ENCODE measurements at places on chromosomes 1 and 21.

DNA sequence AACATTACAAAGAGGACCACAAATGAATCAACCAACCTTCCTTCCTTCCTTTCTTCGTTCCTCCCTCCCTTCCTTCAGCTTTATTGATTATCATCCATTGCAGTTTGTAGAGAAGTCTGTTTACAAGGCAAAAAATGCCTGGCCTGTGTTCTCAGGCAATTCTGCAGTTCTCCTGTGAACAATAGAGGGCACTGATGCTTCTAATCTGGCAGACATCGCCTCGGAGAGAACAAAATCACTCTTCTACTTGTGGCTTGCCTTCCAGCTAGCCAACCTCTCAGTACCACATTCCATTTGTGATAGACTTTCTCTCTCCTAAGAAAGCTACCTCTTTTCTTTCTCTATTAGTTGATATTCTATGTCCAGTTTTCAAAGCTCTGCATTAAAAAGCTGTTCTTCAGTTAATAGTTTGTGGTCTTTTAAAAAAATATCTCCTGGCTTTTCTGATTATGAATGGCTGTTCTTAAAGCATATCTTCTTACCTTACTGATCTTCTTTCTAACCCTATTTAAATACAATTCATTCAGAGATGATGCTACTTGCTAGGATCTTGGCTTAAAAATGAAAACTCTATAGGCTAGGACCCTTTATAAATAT lies 26.9 kb upstream of the ESRRG start:
- H3K36me3 ChIP-seq = no peaks in the 10 kb centered on the region
- H3K27me3 ChIP-seq = no peaks in the 10 kb centered on the region
- H3K4me1 ChIP-seq = no peaks in the 10 kb centered on the region
- no peak overlapping the region for H3K4me3 ChIP-seq
- no peak overlapping the region for H3K27ac ChIP-seq

- H3K27ac ChIP-seq = no peak overlapping the region
- no peak for DNase-seq
- no peaks in the 10 kb centered on the region for H3K36me3 ChIP-seq
- H3K4me3 ChIP-seq = no peak overlapping the region
- no peaks in the 10 kb centered on the region for H3K4me1 ChIP-seq
Observed at GRCh38 chr1:70443739-70444138, 32.7 kb downstream of the CTH start.

- no peak for DNase-seq
- H3K4me3 ChIP-seq = peak overlapping the region; percentile 83
- peaks cover 15% of the 10 kb centered on the region for H3K4me1 ChIP-seq
Observed at GRCh38 chr1:150256198-150256553, 1.4 kb upstream of the CA14 start.

DNA sequence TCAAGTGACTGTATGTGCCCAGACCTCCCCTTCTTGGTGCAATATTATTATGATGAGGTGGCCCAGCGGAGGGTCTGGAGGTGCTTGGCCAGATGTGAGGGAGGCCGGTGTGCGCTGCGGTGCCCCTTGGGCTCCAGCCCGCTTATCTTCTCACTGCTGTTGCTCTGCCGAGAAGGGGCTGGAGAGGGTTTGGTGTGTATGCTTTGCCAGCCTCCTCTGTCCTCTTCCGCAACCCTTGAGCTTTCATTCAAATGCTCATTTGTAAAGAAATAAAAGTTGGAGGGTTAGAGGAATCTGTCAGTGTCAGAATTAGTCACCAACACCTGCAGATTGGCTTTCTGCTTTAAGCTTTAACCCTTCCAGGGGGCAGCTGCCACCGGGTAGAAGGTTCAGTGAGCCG lies 19.7 kb downstream of the RNF220 start:
- H3K27ac ChIP-seq = no peak overlapping the region
- H3K4me3 ChIP-seq = no peak overlapping the region
- H3K4me1 ChIP-seq = peaks cover 10% of the 10 kb centered on the region
- peaks cover 96% of the 10 kb centered on the region for H3K27me3 ChIP-seq
- DNase-seq = no peak

GRCh38 chr1:217105437-217105836 lies 382.2 kb upstream of the ESRRG start:
- no peak overlapping the region for H3K4me3 ChIP-seq
- H3K27me3 ChIP-seq = no peaks in the 10 kb centered on the region
- H3K27ac ChIP-seq = no peak overlapping the region
- no peaks in the 10 kb centered on the region for H3K4me1 ChIP-seq
- DNase-seq = no peak
- H3K36me3 ChIP-seq = no peaks in the 10 kb centered on the region

- no peak for DNase-seq
- H3K4me3 ChIP-seq = no peak overlapping the region
- no peak overlapping the region for H3K27ac ChIP-seq
- peaks cover 3% of the 10 kb centered on the region for H3K36me3 ChIP-seq
- peaks cover 47% of the 10 kb centered on the region for H3K27me3 ChIP-seq
Observed at GRCh38 chr1:4670265-4670664, 15.9 kb downstream of the AJAP1 start.

DNA sequence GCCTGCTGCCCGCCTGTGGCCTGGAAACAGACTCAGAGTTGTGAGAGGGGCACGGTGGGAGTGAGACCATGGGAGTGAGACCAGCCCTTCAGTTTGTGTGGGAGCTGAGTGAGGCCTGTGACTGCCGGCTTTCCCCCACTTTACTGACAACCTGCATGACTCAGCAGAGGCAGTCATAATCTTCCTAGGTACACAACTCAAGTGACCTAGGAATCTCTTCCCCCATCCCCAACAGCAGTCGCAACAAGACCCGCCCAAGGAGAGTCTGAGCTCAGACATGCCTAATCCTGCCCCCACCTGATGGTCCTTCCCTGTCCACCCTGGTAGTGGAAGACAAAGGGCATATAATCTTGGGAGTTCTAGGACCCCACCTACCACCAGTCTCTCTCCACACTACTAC lies 44.2 kb downstream of the KLHL20 start:
- H3K27ac ChIP-seq = no peak overlapping the region
- no peak overlapping the region for H3K4me3 ChIP-seq
- DNase-seq = no peak
- H3K4me1 ChIP-seq = no peaks in the 10 kb centered on the region
- H3K27me3 ChIP-seq = no peaks in the 10 kb centered on the region

GRCh38 chr1:22043198-22043769 lies 9.2 kb upstream of the CDC42 start:
- H3K36me3 ChIP-seq = no peaks in the 10 kb centered on the region
- H3K4me3 ChIP-seq = peak overlapping the region; percentile 59
- peak overlapping the region; percentile 97 for H3K27ac ChIP-seq
- H3K27me3 ChIP-seq = no peaks in the 10 kb centered on the region

GRCh38 chr1:112458756-112459155 lies 50.0 kb upstream of the WNT2B start:
- no peak for DNase-seq
- H3K4me3 ChIP-seq = no peak overlapping the region
- no peak overlapping the region for H3K27ac ChIP-seq

DNA sequence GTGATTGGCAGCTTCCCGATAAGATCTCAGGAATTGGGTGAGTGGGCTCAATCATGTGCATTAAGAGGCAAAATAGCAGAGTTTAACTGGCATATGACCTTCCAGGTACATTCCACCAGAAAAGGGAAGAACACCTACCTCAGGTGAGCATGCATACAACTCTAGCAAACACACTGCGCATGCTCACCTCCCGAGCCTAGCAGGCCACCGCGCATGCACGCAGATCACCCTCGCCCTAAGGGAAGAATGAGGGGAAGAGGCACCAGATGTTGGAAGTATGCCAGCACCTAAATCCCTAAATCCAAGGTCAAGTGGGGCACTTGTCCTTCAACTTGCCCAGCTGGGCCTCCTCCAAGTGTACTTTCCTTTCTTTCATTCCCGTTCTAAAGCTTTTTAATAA lies 23.6 kb upstream of the CBR3 start:
- H3K36me3 ChIP-seq = peaks cover 2% of the 10 kb centered on the region
- peaks cover 20% of the 10 kb centered on the region for H3K4me1 ChIP-seq
- no peak overlapping the region for H3K4me3 ChIP-seq

- peaks cover 34% of the 10 kb centered on the region for H3K4me1 ChIP-seq
- H3K27ac ChIP-seq = peak overlapping the region; percentile 51
- H3K36me3 ChIP-seq = no peaks in the 10 kb centered on the region
- DNase-seq = no peak
Observed at GRCh38 chr1:58755468-58755872, 28.4 kb downstream of the JUN start.

- peaks cover 15% of the 10 kb centered on the region for H3K36me3 ChIP-seq
- no peaks in the 10 kb centered on the region for H3K27me3 ChIP-seq
- no peak overlapping the region for H3K27ac ChIP-seq
- H3K4me1 ChIP-seq = peaks cover 18% of the 10 kb centered on the region
Observed at GRCh38 chr1:155481741-155482241, 80.8 kb downstream of the ASH1L start.

GRCh38 chr1:12407050-12407961 lies 177.5 kb downstream of the VPS13D start:
- no peaks in the 10 kb centered on the region for H3K27me3 ChIP-seq
- H3K36me3 ChIP-seq = peaks cover 14% of the 10 kb centered on the region
- H3K4me1 ChIP-seq = no peaks in the 10 kb centered on the region

GRCh38 chr1:6935361-6935883 lies 150.2 kb downstream of the CAMTA1 start:
- no peak overlapping the region for H3K27ac ChIP-seq
- no peaks in the 10 kb centered on the region for H3K4me1 ChIP-seq
- no peak for DNase-seq
- peaks cover 35% of the 10 kb centered on the region for H3K27me3 ChIP-seq
- H3K36me3 ChIP-seq = no peaks in the 10 kb centered on the region

DNA sequence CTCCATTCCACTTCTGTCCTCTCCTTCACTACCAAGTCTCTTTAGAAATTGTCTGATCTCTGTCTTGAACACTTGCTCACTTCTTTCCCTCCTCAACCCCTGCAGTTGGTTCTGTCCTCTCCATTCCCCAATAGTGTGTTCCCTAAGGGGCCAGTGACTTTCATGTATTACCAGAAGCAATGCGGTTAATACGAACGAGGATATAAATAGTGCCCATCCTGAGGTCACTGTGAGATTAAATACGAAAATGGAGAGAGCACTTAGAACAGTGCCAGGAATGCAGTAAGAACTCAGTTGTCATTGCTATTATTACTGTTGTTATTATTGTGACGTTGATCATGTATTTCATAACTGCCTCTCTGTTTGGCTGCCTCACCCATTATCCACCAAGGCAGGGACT lies 53.0 kb upstream of the ARTN start:
- peaks cover under 1% of the 10 kb centered on the region for H3K36me3 ChIP-seq
- DNase-seq = no peak
- H3K4me1 ChIP-seq = peaks cover 5% of the 10 kb centered on the region
- no peak overlapping the region for H3K27ac ChIP-seq

DNA sequence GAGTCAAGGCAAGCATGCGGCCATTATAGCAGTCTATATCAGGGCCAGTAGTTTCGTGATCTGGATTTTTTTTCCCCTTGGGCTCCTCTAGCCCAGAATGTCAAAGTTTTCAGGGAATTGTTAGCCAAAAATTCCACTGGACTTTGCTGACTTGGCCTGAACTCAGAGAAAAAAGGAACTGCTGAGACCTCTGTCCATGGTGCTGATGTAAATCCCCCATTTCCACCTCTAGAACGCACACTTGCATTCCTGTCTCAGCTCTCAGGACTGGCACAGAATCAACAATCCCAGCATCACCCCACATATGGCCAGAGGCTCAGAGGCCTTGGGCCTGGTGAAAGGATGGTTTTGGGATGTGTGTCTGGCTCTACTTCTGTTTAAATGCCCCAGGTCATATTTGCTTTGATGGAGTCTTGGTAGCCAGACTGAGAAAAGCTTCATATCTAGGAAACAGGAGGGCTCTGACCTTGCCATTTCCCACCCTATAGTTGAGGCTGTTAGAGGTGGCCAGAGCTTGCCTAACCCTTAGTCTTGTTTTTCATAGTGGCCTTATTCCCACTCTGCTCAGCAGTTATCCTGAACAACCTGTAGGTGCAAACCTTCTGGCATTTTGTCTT lies 16.9 kb upstream of the EFCAB14 start:
- H3K27me3 ChIP-seq = peaks cover 5% of the 10 kb centered on the region
- H3K36me3 ChIP-seq = no peaks in the 10 kb centered on the region

DNA sequence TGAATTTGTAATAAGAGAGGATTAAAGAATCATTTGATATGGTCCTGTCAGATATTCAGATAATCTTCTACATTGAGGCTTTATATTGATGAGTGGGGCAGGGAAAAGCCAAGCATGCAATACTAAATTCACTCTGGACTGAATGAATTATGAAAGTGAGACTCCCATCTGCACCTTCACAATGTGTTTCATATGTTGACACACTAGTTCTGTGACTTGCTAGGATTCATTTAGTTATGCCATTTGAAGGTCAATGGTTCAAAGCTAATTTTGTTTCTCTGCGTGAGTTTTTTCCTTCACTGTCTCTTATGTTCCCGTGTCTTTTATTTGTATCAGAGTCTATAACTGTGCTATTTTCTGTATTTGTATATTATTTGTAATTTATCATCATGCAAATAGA lies 1332.5 kb downstream of the KCNT2 start:
- H3K4me3 ChIP-seq = no peak overlapping the region
- H3K27ac ChIP-seq = no peak overlapping the region
- DNase-seq = no peak
- H3K27me3 ChIP-seq = no peaks in the 10 kb centered on the region
- H3K36me3 ChIP-seq = no peaks in the 10 kb centered on the region
- H3K4me1 ChIP-seq = no peaks in the 10 kb centered on the region
